Fibroblast of skin of left quadriceps (primary cell): ENCODE measurements at places on chromosomes 1 and 21.

DNA sequence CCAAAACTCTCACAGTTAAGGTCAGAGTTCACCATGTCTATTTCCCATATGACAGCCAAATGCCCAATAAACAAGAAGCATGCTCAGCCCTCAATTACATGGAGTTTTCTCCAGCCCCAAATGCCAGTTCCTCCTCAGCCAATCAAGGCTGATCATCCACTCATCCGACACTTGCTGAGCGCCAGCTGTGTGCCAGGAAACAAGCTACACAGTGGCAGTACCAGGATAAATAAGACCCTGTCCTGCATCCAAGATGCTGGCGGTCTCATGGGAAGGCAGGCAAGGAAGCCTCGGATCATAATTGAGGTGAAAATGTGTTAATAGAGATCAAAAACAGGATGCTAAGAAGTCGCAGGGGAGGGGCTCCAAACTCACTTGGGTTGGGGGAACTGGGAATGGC lies 7.7 kb downstream of the ZBTB17 start:
- DNase-seq: no peak

GRCh38 chr1:51627672-51628071 lies 10.8 kb downstream of the OSBPL9 start:
- DNase-seq: peak; percentile 41

DNA sequence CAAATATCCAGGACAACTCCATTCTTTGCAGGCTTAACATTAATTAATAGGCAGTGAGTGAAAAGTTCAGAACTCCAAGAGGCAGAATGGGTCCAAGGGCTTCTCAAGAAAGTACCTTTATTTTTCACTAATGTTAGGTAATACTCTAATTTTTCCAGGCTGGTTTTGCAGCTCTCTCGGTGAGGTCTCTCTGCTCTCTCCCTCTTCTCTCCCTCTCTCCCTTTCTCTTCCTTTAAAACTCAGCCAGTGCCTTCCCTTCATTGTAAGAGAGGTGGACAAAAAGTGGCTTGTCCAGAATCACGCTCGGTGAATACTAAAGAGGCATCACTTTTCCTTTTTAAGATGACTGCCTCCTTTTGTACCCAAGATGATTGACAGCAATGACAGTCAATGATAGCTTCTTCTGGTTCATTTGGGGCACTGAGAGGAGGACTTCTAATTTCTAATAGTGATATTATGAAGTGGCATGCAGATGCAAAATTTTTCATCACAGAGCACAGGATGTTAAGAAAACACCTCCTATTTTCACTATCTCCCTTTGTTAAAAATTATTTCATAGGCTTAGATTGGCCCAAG lies 1.3 kb upstream of the CHI3L1 start:
- DNase-seq: no peak

DNA sequence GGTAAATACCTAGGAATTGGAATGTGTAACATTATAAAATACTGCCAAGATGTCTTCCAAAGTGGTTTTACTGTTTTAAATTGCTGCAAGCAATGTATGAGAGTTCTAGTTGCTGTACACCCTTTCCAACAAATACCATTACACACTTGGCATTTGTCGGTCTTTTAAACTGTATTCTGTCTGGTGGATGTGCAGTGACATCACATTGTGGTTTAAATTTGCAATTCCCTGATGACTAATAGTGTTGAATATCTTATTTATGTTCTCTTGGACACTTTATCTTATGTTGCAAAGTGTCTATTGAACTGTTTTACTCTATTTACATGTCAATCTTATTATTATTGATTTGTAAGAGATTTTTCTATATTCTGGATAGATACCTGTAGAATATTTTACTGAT lies 561.2 kb upstream of the B3GALT2 start:
- DNase-seq: no peak

DNA sequence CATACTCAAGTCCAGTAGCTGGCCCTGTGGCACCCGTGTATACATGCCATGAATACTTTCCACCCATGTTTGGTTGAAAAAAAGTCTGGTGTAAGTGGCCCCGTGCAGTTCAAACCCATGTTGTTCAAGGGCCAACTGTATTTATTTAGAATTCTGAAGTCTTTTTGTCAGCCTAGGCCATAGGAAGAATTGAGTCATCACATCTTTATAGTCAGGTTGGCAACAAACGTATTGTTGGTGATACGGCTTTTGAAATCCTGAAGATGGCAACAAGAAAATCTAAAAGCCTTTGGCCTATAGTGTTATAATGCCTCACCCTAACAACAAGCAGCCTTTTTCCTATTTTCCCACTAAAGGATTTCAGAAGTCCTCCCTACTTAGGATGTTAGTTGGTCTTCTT lies 363.6 kb downstream of the PLPP3 start:
- no peak for DNase-seq

GRCh38 chr1:8040586-8040985 lies 14.5 kb upstream of the ERRFI1 start:
- DNase-seq: peak; percentile 95

- no peak for DNase-seq
These were observed 52.5 kb upstream of the PRMT6 start for GRCh38 chr1:107003972-107004371.

- no peak for DNase-seq
These were observed 2.8 kb downstream of the MAN1A2 start for GRCh38 chr1:117370071-117370470.

GRCh38 chr1:238673561-238673960 lies 712.8 kb upstream of the CHRM3 start:
- no peak for DNase-seq

DNA sequence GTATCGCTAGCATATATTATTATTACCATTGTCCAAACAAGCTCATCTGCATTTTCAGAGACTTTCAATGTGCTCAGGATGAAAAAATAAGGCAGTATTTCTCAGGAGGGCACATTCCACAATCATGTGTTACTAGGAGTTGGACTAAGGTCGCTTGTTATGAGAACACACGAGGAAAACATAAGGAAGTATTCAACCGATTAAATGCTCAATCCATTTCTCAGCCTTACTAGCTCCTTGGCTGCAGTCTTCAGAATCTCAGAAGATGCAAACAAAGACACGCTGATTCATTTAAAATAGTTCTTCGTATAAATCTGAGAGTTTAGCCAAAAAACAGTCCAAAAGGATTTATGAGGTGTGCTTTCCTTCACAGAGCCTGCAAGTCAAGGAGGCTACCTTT lies 82.0 kb upstream of the JAK1 start:
- no peak for DNase-seq
